Upper lobe of left lung (tissue), 6 donors: ENCODE measurements at places on chromosomes 16 and 17. TPM values are rescaled to one million over a fixed set of nuclear protein-coding genes. Genes with fewer than 3 reads are reported as not detected.

DNA sequence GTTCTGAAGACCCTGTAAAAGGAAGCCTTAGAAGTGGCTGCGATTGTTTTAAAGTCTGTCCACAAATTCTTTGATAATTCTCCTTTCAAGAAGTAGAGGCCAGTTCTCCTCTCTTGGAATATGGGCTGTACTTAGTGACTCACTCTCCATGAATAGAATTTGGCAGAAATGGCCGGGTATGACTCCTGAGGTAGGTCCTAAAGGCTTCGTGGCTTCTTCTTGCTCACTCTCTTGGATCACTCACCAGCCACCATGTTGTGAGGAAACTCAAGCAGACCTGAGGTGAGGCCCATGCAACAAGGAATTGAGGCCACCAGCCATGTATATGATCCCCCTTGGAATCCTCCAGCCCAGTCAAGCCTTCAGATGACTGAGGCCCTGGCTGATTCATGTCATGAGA lies 75.8 kb downstream of the WWOX start:
- no peak overlapping the region for H3K4me3 ChIP-seq
- H3K4me1 ChIP-seq: no peaks in the 10 kb centered on the region
- no peaks in the 10 kb centered on the region for H3K36me3 ChIP-seq
- H3K27me3 ChIP-seq: no peaks in the 10 kb centered on the region
- DNase-seq: no peak

GRCh38 chr17:68706356-68706920 lies 105.3 kb upstream of the FAM20A start:
- no peak overlapping the region for H3K4me3 ChIP-seq
- H3K27me3 ChIP-seq: no peaks in the 10 kb centered on the region
- no peaks in the 10 kb centered on the region for H3K36me3 ChIP-seq
- H3K4me1 ChIP-seq: no peaks in the 10 kb centered on the region
- no peak for DNase-seq

DNA sequence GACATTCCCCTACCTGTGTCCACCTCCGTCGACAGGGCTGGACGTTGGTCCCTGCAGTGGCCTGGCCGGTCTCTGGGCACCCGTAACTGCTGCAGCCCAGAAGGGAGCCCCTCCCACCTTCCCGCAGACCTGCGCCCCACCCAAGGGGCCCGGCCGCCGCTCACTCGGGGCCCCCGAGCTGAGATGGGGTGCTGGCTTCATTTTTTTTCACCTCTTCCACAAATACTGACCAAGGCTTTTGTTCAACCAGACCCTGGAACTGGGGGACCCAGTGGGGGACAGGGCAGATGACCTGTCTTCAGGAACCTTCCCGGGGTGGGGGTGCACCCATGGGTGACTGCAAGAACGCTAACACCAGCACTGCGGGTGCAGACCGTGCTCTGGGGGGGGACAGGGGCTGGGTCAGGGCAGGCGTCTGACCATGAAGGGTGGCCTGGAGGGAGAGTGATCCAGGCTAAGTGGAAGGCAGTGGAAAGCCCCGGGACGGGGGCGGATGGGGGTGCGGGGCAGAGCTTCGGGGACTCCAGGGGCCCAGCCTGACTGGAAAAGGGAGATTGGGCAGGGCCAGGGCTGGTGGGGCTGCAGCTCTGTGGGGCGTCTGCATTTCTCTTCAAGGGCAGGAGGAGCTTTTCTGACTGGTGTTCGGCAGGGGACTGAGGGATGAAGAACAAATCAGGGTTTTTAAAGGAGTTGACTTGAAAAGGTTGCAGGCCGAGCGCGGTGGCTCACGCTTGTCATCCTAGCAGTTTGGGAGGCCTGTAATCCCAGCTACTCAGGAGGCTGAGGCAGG lies 42.3 kb downstream of the SLC7A5 start:
- H3K36me3 ChIP-seq: no peaks in the 10 kb centered on the region
- H3K27ac ChIP-seq: no peak overlapping the region
- no peak for DNase-seq
- H3K4me1 ChIP-seq: no peaks in the 10 kb centered on the region

GRCh38 chr16:81745704-81746558 lies 33.2 kb upstream of the PLCG2 start:
- DNase-seq: peak; percentile 89
- H3K4me1 ChIP-seq: peaks cover 10% of the 10 kb centered on the region
- no peaks in the 10 kb centered on the region for H3K36me3 ChIP-seq
- no peak overlapping the region for H3K27ac ChIP-seq
- H3K27me3 ChIP-seq: no peaks in the 10 kb centered on the region
- peak overlapping the region; percentile 46 for H3K4me3 ChIP-seq

The ANKRD40CL gene
- total RNA-seq: not detected

The KRT15 gene
- total RNA-seq: 11.6 TPM

DNA sequence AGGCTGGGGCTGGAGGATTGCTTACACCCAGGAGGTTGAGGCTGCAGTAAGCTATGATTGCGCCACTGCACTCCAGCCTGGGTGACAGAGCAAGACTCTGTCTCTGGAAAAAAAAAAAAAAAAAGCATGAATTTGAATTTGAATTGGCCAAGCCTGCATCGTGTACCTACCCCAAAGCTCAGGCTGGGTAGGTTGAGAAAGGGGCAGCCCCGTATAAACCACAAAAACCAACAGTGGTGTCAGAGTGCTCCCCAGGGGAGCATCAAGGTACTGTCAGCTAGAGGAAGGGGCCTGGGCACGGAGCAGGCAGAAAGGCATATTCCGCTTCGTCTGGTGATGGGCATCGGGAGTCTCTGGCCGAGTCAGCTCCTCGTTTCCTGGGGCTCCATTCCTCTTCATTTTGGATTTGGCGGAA lies 40.9 kb downstream of the RAP1GAP2 start:
- H3K27ac ChIP-seq: no peak overlapping the region
- no peaks in the 10 kb centered on the region for H3K27me3 ChIP-seq
- H3K4me3 ChIP-seq: no peak overlapping the region
- H3K4me1 ChIP-seq: no peaks in the 10 kb centered on the region
- no peak for DNase-seq

The GP1BA gene
- total RNA-seq: 0.67 TPM

GRCh38 chr17:72462814-72463213 lies 342.0 kb downstream of the SOX9 start:
- no peaks in the 10 kb centered on the region for H3K36me3 ChIP-seq
- H3K27me3 ChIP-seq: no peaks in the 10 kb centered on the region
- no peak overlapping the region for H3K4me3 ChIP-seq
- no peak for DNase-seq

The EXOC3L1 gene
- 10.5 TPM for total RNA-seq

- DNase-seq: no peak
- no peak overlapping the region for H3K27ac ChIP-seq
- H3K4me1 ChIP-seq: peaks cover 3% of the 10 kb centered on the region
- no peak overlapping the region for H3K4me3 ChIP-seq
- no peaks in the 10 kb centered on the region for H3K27me3 ChIP-seq
Measured at GRCh38 chr16:86667035-86667434, 88.7 kb downstream of the FOXL1 start.

DNA sequence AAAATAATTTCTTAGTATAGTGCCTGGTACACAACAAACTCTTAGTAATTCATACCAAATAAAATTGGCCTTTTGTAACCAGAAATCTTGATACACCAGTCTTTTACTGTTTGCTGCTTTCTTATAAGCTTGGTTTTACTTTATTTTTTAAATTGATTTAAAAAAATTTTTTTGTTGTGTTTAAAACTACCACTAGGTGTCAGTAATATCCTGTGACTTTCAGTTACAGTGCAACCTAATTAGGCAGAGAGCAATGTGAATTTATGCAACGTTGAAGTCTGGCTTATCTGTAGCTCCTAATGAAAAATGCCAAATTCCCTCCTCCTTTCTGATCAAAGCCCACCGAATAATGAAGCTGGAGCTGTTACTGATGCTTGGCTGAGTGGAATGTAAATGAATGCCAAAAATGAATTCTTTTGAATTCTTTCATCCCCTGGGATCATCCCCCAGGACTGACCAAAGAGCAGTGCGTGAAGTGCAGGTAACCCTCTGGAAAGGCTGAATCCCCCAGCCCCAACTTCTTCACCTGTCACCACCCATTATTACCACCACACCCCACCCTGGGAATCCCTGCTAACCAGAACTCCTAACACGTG lies 3.8 kb downstream of the ERCC4 start:
- peaks cover 3% of the 10 kb centered on the region for H3K36me3 ChIP-seq
- peaks cover 12% of the 10 kb centered on the region for H3K4me1 ChIP-seq
- H3K27me3 ChIP-seq: no peaks in the 10 kb centered on the region

The ADAMTS18 gene
- total RNA-seq: 0.13 TPM

The PRR35 gene
- total RNA-seq: not detected

GRCh38 chr16:88633684-88634140 lies 4.7 kb upstream of the IL17C start:
- H3K4me3 ChIP-seq: peak overlapping the region; percentile 41
- peak overlapping the region; percentile 79 for H3K27ac ChIP-seq
- peak; percentile 89 for DNase-seq
- H3K4me1 ChIP-seq: peaks cover 27% of the 10 kb centered on the region
- peaks cover 12% of the 10 kb centered on the region for H3K36me3 ChIP-seq

DNA sequence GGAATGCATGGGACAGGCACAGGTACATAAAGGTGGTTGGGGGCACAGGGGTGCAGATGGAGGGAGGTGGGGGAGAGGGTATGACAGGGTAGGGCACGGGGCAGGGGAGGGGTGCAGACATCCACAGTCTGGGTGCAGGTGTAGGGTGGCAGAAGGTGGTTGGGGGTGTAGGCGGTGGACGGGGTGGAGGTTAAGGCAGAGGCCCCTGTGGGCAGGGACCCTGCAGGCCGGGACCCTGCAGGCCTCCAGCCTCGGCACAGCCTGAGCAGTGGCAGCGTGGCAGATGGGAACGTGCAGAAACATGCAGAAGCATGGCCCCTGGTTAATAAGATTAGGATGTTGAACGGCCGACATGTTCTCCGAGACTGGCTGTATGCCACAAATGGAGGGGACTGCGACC lies 115.2 kb downstream of the RBFOX3 start:
- H3K27ac ChIP-seq: no peak overlapping the region
- no peaks in the 10 kb centered on the region for H3K27me3 ChIP-seq
- no peaks in the 10 kb centered on the region for H3K36me3 ChIP-seq
- no peak for DNase-seq
- no peak overlapping the region for H3K4me3 ChIP-seq
- no peaks in the 10 kb centered on the region for H3K4me1 ChIP-seq

- H3K4me3 ChIP-seq: peak overlapping the region; percentile 56
- peak; percentile 17 for DNase-seq
- peaks cover 4% of the 10 kb centered on the region for H3K27me3 ChIP-seq
- no peaks in the 10 kb centered on the region for H3K36me3 ChIP-seq
- peaks cover 19% of the 10 kb centered on the region for H3K4me1 ChIP-seq
- no peak overlapping the region for H3K27ac ChIP-seq
Measured at GRCh38 chr17:5499476-5500231, 13.3 kb downstream of the MIS12 start.

- H3K27ac ChIP-seq: no peak overlapping the region
- DNase-seq: peak; percentile 89
- H3K36me3 ChIP-seq: peaks cover 3% of the 10 kb centered on the region
- no peaks in the 10 kb centered on the region for H3K27me3 ChIP-seq
- no peak overlapping the region for H3K4me3 ChIP-seq
Measured at GRCh38 chr17:79042421-79043190, 18.6 kb downstream of the C1QTNF1 start.

The ITGAD gene
- not detected for total RNA-seq

DNA sequence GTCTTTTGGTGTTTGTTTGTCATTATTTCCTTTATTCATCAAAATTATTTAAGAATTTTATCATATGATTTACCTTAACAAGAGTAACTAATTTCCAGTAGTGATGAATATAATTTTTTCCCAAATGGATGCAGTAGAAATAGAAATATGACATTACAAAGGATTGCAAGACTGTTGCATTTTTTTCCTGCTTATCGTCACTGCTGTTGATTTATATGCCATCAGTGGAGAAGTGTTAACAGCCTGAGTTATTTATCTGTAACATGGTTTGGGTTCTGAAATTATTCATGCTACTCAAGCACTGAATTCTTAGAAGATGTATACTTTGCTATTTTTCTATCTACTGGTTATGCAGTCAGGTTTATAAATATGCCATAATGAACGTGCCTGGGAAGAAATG lies 68.6 kb downstream of the TMEM100 start:
- no peaks in the 10 kb centered on the region for H3K4me1 ChIP-seq
- H3K36me3 ChIP-seq: no peaks in the 10 kb centered on the region
- no peak for DNase-seq
- H3K27me3 ChIP-seq: no peaks in the 10 kb centered on the region

The FAM222B gene
- 23.1 TPM for total RNA-seq

DNA sequence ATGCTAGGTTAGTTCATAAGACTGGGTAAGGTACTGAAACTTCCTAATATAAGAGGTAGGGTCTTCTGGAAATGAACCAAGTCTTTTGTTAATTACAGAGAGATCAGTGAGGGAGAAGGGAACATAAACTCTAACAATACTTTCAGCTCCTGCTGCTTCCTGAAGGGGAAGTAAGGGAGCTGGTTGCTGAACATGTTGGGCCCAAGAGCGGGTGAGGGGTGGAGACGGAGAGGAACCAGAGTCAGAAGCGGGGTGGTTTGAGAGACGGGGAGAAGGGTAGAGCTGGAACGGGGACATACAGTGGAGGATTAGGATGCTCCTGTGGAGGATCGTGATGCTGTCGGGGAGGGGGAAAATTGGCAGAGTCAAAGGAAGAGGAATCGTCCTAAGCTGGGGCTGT lies 11.5 kb upstream of the ZNF747 start:
- H3K4me3 ChIP-seq: no peak overlapping the region
- no peaks in the 10 kb centered on the region for H3K36me3 ChIP-seq
- no peak overlapping the region for H3K27ac ChIP-seq
- no peaks in the 10 kb centered on the region for H3K4me1 ChIP-seq
- no peak for DNase-seq

DNA sequence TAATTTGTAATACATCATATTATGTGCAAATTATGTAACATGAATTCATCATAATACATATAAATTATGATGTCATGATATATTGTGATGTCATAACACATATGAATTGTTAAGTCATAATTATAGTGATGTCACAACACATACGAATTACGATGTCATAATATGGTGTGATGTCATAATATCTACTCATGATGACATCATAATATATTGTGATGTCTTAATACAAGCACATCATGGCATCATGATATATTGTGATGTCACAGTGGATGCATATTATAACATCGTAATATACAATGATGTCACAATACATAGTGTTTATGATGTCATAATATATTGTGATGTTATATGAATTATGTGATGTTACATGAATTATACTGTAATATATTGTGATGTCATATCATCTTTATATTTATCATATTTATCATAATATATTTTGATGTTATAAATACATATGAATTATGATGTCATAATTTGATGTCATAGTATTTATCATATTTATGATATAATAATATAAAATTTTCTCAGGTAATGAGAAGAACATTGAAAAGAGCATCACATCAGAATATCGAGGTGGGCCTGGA lies 1793.0 kb downstream of the TP53TG3F start:
- no peak overlapping the region for H3K4me3 ChIP-seq
- DNase-seq: no peak
- H3K27ac ChIP-seq: no peak overlapping the region
- H3K27me3 ChIP-seq: no peaks in the 10 kb centered on the region
- H3K4me1 ChIP-seq: no peaks in the 10 kb centered on the region
- no peaks in the 10 kb centered on the region for H3K36me3 ChIP-seq

The CCDC40 gene
- 38.2 TPM for total RNA-seq

GRCh38 chr17:69609473-69610305 lies 195.2 kb downstream of the MAP2K6 start:
- DNase-seq: no peak
- H3K27ac ChIP-seq: no peak overlapping the region
- H3K27me3 ChIP-seq: no peaks in the 10 kb centered on the region

The AMZ2 gene
- total RNA-seq: 46.6 TPM
